ENCODE measurements at places on chromosomes 4 and X.

DNA sequence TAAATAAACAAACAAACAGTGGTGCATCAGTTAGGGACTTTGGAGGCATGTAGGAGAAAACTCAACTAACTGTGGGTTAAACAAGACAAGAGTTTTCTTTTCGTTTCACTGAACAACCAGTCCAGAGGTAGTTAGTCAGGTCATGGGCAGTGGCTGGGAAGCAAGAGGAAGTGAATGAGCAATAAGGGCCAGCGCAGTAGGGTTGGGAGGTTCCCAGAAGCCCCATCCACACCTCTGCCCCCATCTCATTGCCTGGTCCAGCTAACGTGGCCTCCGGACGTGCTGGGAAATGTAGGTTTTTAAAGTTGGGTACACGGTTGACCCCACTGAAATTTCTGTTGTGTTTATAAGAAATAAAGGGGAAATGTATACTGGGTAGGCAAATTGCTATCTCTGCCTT lies 8.7 kb downstream of the GLOD5 start:
- DNase-seq, result no peak

- no peak for DNase-seq
Observed at GRCh38 chrX:154402622-154403127, 4.5 kb downstream of the RPL10 start.

GRCh38 chr4:152206185-152206584 lies 329.7 kb downstream of the FBXW7 start:
- DNase-seq, result no peak

- peak; percentile 25 for DNase-seq
Observed at GRCh38 chr4:55386073-55386472, 9.7 kb upstream of the TMEM165 start.

DNA sequence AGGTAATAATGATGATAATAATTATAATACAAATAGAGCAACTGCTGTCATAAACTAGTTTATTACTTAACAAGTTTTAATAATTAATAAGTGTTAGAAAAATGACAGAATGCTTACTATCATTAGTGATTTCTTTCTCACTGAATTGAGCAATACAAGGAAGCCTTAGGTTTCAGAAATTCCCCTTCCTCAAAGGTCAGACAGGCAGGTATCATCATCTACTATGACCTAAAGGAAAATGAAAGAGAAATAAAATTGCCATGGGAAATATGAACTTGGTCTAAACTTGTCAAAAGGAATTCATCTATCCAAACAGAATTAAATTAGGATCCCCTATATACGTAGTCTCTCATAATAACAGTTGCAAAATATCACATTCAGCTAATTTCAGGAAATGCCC lies 56.3 kb upstream of the SLC7A11 start:
- no peak for DNase-seq

DNA sequence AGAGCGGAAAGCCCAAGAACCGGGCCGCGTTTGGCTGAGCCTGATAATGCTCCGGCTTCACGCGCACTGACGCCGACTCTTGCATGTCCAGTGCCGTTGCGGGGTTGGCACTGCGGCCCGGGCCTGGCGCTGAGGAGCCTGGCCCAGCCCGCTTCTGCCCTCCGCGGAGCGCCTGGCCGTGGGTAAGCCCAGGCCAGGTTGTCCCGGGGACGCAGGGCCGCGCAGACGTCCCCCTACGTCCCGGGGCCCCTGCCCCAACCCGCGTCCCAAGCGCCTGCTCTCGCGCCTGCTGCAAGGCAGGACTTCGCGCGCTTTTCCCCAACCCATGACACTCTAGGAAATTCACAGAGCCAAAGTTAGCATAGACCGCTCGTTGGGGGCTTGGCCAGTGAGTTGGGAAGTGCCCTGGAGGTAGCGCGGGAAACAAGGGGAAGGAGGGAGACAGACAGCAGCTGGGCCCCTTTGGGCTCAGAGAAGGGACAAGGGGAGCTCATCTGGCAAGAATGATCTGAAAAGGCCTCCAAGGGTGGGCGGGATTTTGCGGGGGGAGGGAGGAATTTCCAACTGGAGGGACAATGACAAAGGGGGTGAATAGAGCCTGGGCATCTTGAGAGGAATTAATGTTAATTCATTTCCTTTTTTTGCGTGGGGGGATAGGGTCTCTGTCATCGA lies 665 bp upstream of the LRPAP1 start:
- no peak for DNase-seq

GRCh38 chr4:186580669-186581068 lies 25.3 kb upstream of the MTNR1A start:
- DNase-seq, result no peak

GRCh38 chr4:144695721-144696120 lies 49.8 kb downstream of the HHIP start:
- DNase-seq, result no peak

GRCh38 chr4:85761803-85762528 lies 287.0 kb downstream of the ARHGAP24 start:
- DNase-seq, result no peak

DNA sequence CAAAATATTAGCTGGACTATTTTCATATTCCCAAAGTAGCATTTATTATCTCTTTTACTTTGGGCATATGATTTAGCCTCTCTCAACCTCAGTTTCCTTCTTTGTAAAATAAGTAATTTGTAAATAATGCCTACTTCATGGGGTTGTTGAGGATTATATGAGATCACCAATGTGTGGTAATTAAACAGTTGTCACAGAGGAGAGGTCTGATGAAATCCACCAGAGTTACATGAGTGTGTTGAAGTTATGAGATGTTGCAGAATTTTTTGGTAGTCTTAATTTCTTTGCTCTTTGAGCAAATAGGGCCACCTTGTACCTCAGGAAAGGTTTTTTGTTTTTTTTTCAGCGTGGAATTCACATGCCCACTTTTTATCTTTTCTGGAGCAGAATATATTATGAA lies 1.4 kb downstream of the COX7B start:
- no peak for DNase-seq

GRCh38 chrX:129235903-129236302 lies 287.4 kb downstream of the SMARCA1 start:
- DNase-seq, result no peak

GRCh38 chr4:173529477-173530325 lies at the start of gene HAND2:
Gene HAND2 (minus strand): TSS chr4:173530229. CDS start chr4:173529289, 940 bp downstream.
- no peak for DNase-seq

DNA sequence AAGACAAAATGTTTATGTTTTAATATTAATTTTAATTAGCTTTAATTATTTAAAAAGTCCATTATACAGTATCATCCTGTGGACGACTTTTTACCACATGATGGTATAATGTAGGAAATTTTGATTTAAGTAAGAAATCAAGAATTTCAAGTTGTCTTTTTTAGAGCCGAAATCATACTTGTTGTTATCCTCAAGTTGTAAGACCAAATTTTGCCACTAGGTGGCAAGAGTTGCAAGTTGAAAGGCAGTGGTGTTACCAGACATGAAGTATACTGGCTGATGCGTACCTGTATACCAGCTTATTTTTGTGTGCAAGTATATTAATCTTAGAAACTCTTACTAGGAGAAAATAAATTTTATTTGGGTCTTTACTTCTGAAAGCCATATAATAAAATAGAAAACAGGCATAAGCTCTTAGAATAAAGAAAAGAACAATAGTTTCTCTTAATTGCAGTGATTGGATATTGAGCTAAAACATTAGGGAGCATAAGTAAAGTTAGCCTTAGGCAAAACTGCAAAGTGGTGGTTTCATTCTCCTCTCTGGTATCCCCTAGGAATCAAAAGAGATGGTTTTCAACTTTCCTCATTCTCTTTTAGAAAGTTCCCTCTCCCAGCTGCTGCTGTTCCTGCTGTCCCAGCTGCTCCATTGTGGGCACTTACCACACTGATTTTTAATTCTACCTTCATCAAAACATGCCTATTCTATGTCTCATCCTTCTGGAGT lies 118.0 kb upstream of the WDFY3 start:
- DNase-seq, result peak; percentile 65

DNA sequence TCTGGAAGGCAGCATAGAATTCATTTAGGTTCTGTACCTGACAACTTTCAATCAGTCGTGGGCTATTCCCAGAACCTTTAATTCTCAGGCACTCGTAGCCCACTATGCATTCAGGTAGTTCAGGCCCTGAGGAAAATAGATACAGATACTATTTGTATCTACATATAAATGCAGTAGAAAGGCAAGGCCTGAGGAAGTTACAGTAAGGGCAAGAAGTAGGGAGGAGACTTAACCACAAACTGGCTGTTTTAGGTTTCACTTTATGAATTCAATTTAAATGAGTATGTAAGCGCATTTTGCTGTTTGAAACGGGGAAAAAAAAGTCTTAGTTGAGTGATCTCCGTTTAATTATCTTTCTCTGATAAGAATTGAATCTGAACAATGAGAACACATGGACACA lies 529.4 kb upstream of the ATOH1 start:
- no peak for DNase-seq

- DNase-seq, result no peak
Observed at GRCh38 chr4:47899639-47900038, 14.7 kb downstream of the NFXL1 start.

GRCh38 chr4:138639018-138639741 lies 376.4 kb upstream of the NOCT start:
- DNase-seq, result no peak

DNA sequence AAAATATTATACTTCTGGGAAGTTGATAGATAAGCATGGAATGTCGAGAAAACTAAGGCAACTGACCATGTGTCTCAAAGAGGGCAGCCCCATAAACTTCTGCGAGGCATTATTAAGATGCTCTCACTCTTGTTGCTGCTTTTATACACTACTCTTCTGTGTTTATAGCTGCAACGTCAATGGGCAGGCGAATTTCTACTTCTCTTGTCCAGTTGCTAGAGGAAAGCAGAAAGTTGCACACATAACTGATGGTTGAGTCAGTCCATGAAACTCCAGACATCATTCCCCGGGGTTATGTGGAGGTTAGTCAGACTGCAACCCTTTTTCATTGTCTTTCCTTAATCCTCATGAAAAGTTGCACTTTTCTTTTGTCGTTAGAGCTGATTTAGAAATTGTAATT lies 39.8 kb downstream of the VCX3B start:
- peak; percentile 26 for DNase-seq

DNA sequence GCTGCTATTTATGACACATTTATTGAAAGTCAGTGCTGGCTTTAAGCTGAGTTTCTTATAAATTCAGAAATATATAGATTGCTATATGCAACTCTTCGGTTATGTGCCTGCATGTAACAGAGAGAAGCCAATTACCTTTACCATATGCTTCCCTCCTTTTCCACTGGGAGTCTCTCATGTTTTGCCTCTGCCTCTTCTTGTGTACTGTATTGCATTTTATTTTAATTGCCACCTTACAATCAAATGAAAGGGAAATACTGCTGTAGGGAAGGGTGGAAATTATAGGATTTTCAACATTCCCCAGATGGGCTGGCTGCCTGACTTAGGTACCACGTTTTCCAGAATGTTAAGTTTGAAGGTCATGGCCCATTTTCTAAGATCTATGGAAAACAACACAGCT lies 655.4 kb upstream of the SLIT2 start:
- DNase-seq, result no peak

DNA sequence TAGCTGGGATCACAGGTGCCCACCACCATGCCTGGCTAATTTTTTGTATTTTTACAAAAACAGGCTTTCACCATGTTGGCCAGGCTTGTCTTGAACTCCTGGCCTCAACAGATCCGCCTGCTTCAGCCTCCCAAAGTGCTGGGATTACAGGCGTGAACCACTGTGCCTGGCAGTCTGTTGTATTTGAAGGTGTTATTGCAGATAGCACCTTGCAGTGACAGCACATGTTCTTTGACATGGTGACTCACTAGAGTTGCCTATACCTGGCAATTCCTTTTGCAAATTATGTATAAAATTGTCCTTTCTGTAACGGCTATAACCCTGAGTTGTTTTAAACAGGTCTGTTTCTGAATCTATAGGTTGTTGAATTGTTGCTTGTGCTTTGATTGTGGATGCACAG lies 7.9 kb downstream of the OGT start:
- DNase-seq, result no peak

DNA sequence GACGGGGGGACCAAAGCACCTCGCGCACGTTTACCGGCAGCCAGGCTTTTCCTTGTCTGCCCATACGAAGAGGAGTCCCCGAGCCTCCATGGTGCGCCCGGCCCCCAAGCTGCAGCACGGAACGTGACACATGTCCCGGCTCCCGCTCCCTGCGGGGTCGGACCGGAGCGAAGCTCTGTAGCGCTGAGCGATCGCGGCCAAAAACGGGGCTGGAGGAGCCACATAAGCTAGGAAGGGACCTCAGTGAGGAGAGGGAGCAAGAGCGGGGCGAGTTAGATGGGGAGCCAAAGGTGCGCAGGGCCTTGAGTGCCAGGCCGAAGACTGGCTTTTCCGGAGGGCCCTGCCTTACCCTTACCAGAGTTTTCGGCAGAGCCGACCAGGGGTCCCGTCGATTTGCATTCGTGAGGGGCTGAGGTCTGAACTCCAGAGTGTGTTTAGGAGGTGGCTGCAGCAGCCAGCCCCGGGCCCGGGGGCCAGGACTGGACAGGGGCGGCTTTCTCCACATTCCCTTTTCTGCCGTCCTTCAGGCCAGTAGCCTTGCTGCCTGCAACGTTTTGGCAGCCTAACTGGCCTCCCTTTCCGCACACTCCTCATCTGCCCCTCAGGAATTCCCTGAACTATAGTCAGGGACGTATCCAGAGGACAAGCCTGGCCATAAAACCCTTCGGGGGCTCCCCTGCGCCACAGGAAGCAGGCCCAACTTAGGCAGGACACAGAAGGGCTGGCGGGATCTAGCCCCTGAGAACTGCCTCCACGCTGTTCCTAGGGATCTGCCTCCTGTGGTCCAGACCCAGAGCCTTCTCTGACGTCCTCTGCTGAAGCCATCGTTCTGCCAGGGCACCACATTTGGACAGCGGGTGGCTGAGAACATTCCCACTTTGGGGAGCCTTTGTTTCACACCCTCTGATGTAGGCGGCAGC lies 689 bp downstream of the SSR4 start:
- DNase-seq, result no peak

- DNase-seq, result no peak
Observed at GRCh38 chr4:15234856-15235126, 193.0 kb upstream of the C1QTNF7 start.

- peak; percentile 1 for DNase-seq
Observed at GRCh38 chr4:92101737-92102172, 202.0 kb upstream of the GRID2 start.

DNA sequence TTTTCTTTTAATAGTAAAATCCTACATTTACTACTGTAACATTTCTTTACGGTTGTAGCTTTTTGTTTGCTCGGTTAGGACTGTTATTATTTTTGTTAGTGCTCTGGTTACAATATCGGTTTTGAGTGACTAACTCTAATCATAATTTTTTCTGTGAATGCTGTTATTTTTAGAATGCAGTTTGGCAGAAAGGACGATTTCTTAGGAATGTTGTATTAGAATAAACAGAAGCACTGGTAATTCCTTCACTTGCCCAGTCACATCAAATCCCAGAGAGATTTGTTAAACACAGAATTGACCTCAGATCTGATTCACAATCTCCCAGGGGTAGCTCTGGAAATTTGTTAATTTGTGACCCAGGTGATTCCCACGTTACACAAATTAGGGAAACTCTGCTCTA lies 21.7 kb downstream of the DDIT4L start:
- DNase-seq, result no peak

Measured in ACHN (cell line).